ENCODE measurements at places on chromosomes 2 and 18.

DNA sequence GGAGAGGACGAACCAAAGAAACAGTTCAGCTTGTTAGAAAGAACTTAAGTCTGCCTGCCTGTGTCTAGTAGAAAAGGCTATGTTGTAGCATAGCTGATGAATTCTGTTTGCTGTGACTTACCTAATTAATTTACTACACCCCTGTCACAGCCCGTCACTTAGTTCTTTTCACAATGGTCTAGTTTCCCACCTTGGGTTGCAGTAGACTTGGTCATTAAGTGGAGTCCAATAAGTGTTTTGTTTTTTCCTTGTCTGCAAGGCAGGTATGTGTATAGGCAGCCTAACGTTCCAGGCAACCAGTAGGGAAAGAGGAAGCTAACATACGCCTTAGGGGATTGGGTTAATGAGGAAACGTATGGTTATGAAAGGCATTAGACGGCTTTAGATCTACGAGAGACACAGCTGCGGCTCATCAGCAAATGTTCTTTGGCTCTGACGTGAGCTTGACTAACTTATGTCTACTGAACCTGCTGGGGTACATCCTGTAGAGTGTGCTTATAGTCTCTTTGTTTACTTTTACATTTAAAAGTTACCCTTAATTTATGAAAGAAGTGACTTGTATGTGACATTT lies 180.1 kb downstream of the PRPF40A start:
- no peak for DNase-seq

DNA sequence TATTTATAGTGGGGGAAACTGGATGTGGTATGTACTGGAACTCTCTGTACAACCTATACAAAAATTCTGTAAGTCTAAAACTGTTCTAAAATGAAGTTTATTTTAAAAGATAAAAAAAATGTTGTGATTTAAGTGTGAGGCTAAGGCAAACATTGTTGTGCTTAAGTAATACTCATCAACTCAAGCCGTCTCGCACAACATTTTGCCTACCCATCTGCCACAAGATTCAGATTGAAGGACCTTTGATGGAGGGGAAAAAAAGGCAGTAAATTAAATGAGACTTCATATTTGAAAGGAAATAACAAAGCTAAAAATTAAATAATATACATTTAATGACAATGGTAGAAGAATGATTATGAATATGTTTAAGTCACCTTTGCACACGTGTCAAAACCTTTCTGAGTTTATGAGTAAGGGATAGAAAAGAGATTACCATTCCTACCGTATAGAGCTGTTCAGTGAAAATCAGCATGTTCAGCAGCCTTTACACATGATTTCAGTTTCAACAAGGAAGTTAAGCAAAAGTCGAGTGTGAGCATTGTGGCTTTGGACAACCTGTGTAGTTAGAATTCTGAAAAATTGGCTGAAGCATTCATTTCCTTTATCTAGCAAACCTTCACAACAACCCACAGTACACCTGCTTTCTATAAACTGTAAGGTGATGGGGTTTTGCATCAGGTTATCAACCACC lies 499.3 kb downstream of the IRS1 start:
- no peak for DNase-seq

- no peak for DNase-seq
Observed at GRCh38 chr2:152222975-152223637, 47.5 kb upstream of the STAM2 start.

DNA sequence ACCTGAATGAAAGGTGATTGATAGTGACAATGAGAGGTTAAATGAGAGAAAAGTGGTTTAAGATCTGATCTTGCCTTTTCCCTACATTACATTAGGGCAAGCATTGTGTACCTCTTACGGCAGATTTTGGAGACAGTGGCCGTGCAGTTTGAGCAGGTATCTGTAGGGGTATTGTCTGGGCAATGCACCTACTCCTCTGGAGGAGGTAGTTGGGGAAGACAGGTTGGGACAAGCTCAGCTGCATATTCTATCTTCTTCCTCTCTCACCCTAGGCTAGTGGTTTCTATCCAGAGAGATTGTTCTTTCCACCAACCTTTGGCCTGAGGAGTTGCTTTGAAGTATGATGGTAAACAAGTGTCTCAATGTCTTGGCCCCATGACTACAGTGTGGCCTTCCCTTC lies 323.2 kb downstream of the CYP26B1 start:
- DNase-seq, result no peak

GRCh38 chr2:192087398-192087958 lies 107.3 kb downstream of the TMEFF2 start:
- DNase-seq, result no peak

- DNase-seq, result no peak
Observed at GRCh38 chr2:229914171-229914570, 7.6 kb downstream of the TRIP12 start.

DNA sequence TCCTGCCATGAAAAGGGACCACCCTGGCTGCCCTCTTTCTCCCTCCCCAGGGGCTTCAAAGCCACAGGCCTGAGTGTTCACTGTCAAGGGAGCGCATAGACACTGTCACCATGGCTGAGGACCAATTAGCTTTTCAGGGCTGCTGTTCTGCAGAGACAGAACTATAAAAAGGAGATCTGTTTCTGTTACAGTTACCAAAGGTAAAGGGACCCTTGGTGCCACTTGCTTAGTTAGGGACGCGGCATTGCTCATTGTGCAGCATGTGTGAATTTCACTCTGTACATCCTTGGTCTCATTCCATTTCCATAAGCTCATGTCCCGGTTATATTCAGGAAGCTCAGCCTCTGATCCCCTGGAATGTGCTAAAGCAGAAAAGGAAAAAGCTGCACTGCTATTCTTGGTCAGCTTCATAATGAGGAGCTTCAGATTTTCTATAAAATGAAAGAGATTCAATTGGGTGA lies 55.5 kb upstream of the RNF152 start:
- no peak for DNase-seq

DNA sequence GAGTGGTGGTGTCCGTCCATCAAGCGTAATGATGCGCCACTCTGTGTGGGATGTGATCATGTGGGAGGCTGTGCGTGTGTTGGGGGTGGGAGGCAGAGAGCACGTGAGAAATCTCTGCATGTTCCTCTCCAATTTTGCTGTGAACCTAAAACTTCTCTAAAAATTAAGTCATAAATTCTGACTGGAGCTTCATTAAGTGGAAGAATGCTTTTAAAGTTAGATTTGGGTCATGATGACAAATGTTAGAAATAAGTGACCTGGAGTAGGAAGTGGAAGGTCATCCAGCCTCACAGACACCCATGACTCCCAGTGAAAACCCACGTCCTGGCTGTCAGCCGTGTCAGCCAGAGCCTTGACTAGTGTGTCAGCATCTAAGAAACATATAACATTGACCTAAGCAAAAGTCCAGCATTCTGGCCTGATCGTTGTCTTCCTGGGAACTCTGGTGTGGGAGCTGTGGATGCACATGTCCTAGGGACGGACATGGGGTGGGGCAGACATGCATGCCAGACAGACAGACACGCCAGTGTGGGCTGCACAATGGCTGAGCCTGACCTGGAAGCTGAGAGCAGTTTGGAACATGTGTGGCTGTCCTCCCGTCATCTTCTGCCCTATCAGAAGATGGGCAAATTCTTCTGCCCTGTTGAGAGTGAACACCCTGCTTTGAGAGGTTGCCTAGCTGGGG lies 245.6 kb downstream of the FAM210A start:
- DNase-seq, result no peak

DNA sequence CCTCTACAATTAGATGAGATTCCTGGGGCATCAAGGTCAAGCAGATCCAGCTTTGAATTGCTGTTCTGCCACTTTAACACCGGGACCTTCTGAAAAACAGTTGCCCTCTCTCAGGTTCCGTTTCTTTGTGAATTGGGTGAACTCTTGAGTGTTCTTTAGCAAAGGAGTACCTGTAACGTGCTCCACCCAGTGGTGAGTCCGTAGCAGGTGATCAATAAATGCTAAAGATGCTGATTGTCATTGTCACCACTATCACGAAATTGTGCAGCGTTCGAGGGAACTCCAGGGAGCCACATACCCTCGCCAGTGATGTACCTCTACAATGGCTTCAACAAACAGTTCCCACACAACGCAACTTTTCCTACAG lies 81.9 kb downstream of the TCF7L1 start:
- no peak for DNase-seq

DNA sequence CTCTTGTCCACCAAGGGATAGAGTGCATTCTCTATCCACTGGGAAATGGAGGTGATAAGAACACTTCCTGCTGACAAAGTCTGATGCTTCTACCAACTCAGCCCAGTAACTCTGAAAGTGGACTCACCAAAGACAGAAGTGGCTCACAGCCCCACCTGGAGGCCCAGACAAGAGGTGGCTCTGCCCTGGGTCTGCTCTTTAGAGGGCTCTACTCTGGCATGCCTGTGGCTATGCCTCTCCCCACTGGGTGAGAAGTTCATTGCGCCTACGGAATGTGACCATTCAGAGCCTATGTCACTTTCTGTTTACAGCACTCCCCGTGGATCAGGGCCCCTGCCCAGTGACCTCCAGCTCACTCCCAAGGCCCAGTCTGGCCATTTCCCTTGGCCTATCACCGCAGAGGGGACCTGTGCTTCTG lies 13.5 kb upstream of the XDH start:
- DNase-seq, result no peak
